ENCODE measurements at places on chromosomes 7 and 10.

DNA sequence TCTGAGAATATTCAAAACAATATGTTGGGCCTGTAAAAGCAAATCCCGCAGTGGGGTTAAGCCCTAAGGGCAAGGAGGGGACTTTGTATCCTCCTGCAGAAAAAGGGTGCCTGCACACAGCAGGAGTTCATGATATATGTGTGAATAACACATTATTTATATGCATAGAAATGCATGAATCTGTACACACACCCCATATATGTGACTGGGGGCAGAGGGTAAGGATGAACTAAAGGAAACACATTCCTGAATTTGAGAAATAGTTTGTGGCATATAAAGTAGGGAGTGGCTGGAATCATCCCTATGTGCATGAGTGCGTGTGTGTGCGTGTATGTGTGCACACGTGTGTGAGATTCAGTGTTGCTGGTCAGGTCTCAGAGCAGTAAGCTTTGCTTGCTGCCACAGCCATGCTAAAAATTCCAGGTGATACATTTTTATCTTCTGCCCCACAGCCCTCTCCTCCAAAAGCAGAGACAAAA is 18.9 kb downstream of the ENO4 start:
- DNase-seq: no peak

GRCh38 chr10:89980166-89980565 is 278.8 kb downstream of the KIF20B start:
- no peak for DNase-seq

DNA sequence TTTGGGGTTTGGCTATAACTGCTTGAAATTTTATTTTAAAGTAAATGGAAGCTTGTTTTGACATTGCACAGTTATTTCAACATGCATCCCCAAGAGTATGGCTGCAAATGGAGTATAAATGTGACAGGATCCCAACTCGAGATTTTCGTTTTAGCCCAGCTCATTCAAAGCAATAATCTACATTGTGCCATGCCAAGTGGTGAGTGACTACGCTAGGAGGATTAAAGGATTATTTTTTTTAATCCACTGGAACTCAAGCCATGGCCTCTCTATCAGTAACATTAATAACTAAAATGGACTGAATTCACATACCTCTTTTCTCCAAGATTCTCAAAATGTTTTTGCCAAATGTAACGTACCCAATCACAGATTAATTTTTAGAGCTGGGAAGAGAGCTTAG is 60.6 kb upstream of the AUTS2 start:
- no peak for DNase-seq

DNA sequence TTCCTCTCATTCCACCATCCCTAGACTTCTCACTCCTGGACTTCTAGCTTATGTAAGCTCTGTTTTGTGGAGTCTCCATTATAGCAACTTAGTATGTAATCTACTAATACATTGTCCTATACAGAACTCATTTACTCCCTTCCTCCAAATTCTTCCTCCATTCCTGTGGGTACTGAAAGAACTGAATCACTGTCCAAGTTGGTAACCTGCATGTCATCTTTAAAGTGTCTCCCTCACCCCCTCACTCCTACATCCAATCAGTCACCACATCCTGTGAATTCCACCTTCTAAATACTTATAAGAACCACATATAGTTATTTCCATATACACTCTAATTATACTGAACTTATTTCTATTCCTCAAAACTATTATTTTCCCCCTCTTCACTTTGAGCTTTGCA is 20.3 kb downstream of the AASS start:
- DNase-seq: no peak

- no peak for DNase-seq
These were observed 1231.6 kb upstream of the CELF2 start for GRCh38 chr10:9786101-9786500.
